Inflammatory macrophage treated with lipopolysaccharide for 4 hours (primary cell): ENCODE measurements at places on chromosomes 7 and 10.

DNA sequence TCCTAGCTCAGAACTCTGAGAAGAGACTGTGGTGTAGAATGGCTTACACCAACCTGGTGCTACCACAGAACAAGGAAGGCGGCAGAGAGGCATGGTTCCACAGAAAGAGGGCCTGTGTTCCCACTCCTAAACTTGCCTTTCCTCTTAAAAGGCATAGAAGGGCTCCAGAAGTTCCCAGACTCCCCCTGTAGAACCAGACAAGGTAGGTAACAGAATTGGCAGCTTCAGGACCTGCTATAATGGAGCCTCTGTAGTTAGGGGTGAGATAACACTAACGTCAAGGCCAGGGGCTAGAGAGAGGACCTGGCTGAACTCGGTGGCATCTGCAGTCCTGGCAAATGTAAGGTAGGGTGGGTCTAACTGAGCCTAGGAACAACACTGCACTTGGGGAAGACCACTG, 26.7 kb upstream of the SGMS1 start:
- DNase-seq, result no peak

GRCh38 chr7:20541608-20542349, 73.7 kb upstream of the ABCB5 start:
- DNase-seq, result peak; percentile 18

DNA sequence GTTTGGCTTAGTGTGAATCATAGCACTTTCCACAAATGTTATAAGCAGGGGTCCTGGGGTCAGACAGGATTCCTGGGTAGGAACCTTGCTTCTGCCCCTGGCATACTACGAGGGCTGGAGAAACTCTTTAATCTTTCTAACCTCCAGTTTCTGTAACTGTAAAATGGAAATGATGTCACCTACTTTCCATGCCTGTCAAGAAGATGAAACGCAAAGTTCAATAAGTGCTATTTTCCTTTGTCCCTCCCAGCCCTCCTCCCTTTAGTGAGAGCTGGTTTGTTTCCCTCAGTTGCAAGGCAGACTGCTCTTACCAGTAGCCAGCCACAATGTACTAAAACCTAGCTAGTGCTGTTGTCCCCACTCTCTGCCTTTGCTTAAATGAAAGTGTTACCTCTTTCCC, 117.1 kb upstream of the HPS1 start:
- no peak for DNase-seq

GRCh38 chr7:28291559-28291958, 111.0 kb upstream of the JAZF1 start:
- no peak for DNase-seq

GRCh38 chr10:126157189-126157588, 231.1 kb downstream of the ADAM12 start:
- no peak for DNase-seq

- DNase-seq, result no peak
Observed at GRCh38 chr10:132571650-132572544, 34.3 kb downstream of the INPP5A start.

- no peak for DNase-seq
Observed at GRCh38 chr10:88505680-88506215, 77.4 kb downstream of the RNLS start.

DNA sequence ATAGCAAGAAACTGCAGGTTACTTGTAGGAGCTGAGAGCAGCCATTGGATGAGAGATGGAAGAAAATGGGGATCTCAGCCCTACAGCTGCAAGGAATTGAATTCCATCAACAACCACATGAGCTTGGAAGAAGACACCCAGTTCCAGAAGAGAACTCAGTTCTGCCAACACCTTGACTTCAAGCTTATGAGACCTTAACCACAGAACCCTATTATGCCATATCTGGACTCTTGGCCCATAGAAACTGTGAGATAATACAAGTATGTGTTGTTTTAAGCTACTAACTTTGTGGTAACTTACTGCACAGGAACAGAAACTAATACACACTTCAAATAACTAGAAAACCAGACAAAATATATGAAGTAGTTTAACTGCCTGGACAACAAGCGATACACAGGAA, 212.4 kb upstream of the CACNA2D1 start:
- DNase-seq, result no peak
